Panc1 (cell line): ENCODE measurements at places on chromosomes 11 and 22.

GRCh38 chr11:133955081-133955891, 1.5 kb downstream of the IGSF9B start:
- DNase-seq, result no peak

DNA sequence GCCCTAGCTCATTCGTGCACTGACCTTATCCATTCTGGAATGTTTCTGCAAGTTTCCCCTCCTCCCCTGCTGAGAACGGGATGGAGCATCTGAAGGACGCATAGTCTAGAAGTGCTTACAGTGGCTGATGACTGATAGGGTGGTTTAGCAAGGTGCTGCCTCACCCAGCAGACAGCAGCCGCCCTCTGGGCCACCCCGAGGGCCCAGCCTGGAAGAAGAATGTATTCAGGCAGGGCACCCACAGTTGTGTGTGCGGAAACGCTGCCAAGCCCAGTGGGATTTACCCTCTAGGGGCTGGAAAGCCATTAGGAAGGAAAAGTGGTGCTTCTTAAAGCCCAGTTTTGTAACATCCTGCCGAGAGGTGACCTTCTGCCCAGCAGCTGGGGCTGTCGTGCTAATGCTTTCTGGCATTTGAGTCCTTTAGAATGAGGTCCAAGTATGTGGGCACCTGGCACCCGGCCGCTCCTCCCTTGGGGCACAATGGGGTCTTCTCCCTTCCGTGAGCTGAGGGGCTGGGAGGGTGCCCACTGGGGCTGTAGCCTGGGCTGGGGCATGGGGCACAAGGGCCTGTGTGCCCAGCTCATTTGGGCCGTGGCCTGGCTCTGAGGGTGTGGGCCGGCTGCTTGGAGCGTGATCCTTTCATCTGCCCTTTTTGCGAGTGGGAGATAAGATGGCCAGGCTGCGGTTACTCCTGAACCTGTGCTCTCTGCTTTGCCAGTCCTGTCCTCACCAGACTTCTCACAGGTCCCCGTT, 14.4 kb downstream of the FBLN1 start:
- no peak for DNase-seq

DNA sequence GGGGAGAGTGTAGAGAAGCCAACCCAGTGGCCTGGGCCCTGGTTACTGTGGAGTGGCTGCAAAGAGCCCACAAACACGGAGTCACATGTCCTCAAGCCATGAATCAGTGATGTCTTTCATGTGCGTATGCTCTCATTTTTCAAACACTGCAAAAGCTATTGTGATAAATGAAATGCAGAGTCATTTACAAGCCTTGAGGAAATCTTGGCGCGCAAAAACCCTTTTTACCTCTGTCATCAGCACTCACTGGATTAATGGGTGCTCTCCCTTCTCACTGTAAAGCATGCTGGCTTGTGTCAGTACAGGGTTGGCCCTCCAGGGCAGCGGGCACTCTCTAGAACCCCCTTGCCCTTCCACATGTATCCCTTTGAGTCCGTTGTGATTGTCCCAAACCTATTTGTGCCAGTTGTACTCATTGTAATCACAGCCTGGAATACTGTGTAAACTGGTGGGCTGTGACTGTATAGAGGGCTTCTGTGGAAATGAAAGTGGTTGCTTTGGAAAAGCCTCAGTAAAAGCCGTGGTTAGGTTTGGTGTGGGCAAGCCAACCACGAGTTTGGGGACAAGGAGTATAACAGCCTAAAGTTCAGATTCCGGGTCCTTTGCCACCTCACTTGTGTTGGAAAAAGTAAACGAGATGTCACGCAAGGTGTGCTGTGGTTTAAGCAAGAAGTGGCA, 10.4 kb downstream of the GNAZ start:
- no peak for DNase-seq

DNA sequence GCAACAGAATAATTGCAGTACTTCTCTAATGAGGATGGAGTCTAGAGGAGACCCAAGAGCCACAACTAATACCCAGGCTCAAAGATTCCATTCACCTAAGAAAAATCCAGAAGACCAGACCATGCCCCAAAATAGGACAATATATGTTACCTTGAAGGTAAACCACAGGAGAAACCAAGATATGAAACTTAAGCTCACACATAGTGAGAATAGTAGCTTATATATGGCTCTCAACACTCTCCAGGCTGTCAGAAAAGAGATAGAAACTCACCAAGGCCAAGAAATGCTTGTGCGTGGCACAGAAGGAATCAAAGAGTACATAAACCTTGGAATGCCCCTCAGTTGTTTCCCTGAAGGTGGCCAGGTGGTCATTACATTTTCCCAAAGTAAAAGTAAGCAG, 9.1 kb downstream of the FAM111A start:
- DNase-seq, result no peak

DNA sequence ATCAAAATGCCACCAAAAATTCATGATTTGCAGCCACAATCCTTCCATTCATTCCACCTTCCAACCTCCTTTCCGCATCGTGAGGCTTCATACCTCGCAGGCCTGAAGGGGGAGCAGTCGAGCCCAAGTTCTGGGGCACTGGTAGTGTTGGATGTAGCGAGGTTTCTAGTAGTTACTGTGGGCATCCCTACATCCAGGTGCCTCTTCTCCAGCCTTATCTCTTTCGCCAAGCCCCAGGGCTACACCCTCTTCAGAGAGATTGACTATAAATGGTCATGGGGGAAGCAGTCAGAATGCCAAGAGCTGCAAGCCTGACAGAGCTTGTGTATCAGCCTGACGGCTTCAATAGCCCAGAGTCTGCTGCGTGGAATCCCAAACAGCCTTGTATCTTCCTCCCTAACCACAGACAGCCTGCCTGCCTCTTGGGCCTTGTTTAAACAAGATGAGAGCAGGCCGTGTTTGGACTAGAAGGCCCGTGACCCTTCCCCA, 28.9 kb downstream of the CLMP start:
- no peak for DNase-seq

- no peak for DNase-seq
Measured at GRCh38 chr11:27248576-27249509, 114.2 kb downstream of the CCDC34 start.
